WERI-Rb-1 (cell line): ENCODE measurements at places on chromosomes 7 and 10.

GRCh38 chr10:94398762-94399161, 3.6 kb upstream of the TBC1D12 start:
- no peak for DNase-seq

- no peak for DNase-seq
Measured at GRCh38 chr7:42345478-42346299, 108.7 kb upstream of the GLI3 start.

GRCh38 chr7:83546586-83546985, 102.4 kb downstream of the SEMA3E start:
- DNase-seq: no peak

GRCh38 chr10:91123261-91123660, 97.2 kb upstream of the PCGF5 start:
- no peak for DNase-seq

DNA sequence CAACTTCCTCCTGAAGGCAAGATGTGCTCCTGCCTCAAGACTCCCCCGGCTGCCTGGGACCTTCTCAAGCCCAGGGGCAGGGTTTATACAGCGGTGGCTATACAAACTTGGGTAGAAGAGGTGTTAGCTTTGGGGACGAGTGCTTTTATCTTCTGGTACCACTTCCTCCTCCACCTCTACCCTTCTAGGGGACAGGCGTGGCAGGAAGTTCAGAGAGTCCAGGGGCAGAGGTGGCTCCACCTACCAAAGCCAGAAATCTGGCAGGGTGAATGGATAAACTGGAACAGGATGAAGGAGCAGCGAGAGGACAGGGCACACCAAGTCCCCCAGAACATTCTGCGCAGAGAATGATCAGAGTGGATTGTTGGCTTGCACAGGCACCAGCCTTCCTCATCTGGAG, 24.0 kb upstream of the TM9SF3 start:
- DNase-seq: no peak

DNA sequence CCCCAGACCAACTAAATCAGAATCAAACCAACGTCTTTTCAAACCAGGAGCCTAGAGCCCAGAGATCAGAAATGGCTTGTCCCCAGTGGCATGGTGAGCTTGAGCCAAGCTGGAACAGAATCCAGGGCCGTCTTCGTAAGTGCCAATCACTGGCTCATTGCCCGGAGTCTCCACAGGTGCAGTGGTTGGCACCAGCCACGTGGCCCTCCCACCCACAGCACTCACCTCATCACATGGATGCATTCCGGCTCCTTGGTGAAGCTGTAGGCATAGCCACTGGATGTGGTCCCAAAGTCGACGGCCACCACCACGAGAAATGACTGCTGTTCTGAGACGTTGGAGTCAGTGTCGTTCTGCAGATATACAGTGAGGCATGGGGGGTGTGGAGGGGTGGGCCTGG, 37.4 kb downstream of the HSPA12A start:
- no peak for DNase-seq

GRCh38 chr7:17275749-17276671, 22.4 kb upstream of the AHR start:
- DNase-seq: no peak

- DNase-seq: peak; percentile 66
Measured at GRCh38 chr10:10677479-10677878, 340.2 kb upstream of the CELF2 start.

DNA sequence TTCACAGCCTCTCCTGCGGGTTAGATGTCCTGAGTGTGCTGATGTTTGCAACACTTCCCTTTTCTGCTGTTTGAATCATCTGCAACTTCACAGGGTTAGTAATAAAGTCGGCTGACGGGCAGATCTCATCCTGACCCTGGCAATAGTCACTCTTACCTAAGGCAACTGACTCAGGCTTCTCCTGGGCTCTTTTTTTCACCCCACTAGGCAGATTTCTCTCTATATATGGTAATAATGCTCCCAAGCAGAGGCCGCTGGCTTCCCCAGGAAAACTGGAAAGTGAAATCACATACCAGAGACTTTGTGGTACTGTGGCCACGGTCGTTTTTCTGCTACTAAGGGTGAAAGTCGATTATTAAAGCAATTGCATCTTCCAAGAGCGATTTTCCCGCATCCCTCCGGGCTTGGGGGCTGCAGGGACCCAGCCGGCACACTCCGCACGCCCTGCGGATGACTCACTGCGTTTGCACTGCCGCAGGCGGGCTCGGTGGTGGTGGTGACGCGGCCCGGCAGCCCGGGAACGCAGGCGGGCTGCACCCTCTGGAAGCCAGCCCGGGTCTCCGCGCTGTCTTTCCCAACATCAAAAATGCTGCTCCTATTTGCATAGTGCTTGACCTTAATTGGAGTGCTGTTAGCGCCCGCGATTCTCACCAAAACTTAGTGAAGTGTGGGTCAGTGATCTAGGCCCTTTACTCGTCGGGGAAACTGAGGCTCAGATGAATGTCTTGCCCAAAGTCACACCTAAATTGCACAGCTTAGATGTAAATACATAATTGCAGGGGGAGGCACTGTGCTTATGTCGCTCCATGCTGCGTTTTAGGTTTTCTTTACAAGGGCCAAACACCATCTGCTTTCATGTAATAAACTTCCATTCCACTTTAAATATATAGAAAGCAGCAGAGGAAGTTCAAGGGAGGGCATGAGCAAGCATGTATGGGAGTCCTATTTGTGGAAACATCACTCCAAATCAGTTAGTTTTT, 47.6 kb upstream of the ITGB1 start:
- no peak for DNase-seq

GRCh38 chr7:152465119-152465387, 29.2 kb upstream of the KMT2C start:
- no peak for DNase-seq

- no peak for DNase-seq
Measured at GRCh38 chr10:95788830-95789229, 32.9 kb downstream of the ENTPD1 start.

DNA sequence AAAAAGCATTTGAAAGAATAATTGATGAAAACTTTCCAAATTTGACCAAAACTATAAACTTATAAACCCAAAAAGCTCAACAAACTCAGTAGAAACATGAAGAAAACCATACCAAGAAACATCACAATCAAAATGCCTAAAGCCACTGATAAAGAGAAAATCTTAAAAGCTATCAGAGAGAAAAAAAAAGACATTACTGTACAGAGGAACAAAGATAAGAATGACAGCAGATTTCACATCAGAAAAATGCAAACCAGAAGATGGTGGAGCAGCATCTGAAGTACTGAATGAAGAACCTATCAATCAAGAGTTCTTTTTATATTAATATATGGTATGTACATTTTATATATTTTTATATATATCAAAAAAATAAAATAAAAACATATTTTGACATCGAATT, 2.4 kb upstream of the GPAM start:
- no peak for DNase-seq

DNA sequence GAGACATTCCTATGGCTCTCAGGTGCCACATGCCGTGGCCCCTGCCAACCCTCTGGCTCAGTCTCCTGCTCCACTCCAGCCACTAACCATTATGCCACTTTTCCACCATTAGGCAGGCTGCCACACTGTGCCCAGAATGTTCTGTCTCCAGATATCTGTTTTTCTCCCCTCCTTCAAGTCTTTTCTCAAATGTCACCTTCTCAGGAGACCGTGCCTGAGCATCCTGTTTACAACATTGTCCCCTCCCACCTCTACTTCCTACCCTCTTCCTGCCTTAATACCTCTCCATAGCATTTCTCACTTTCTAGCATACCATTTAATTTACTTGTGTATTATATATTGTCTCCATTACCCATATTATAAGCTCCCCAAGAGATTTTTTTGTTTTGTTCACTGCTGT, 162.5 kb upstream of the LYZL2 start:
- DNase-seq: no peak

GRCh38 chr10:61964949-61965702, 63.6 kb downstream of the ARID5B start:
- DNase-seq: no peak

GRCh38 chr7:11330208-11330607, 356.5 kb downstream of the PHF14 start:
- no peak for DNase-seq

DNA sequence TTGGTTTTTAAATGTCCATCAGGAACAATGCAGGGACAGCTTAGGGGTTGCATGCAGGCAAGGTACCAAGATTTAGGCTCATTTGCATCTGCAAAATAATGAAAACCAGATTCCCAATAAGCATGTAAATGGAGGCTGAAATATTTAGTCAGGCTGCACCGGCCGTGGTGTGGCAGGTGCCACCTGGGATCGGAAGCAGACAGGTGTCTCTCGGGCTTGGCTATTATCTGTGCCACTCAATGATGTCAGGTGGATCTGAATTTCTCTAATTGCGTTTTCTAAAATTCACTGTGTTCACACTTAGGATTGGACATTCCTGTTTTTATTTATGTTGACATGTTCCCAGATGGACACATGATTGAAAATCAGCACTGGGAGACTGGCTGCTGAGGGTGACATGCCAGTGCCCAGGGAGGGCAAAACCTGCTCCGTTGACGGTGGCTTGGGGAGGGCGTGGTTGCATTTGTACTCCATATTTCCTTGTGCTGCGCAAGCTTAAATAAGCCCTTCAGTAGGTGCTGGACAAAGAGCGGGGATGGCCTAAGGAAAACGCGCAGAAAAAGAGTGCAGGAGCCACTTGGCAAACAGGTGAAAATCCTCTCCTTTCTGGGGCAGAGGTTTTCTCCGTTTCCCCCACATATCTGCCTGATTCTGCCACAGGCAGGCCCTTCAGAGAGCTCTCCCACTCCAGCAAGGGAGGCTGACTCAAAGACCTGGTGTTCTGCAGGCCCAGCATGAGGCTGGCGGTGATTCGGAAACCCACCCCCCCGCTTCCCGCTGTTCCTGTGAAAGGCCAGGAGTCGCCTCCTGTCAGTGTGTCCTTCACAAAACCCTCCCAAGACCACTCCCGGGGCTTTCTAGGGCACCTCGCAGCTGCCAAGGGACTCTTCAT, 142.5 kb downstream of the WDR37 start:
- no peak for DNase-seq

DNA sequence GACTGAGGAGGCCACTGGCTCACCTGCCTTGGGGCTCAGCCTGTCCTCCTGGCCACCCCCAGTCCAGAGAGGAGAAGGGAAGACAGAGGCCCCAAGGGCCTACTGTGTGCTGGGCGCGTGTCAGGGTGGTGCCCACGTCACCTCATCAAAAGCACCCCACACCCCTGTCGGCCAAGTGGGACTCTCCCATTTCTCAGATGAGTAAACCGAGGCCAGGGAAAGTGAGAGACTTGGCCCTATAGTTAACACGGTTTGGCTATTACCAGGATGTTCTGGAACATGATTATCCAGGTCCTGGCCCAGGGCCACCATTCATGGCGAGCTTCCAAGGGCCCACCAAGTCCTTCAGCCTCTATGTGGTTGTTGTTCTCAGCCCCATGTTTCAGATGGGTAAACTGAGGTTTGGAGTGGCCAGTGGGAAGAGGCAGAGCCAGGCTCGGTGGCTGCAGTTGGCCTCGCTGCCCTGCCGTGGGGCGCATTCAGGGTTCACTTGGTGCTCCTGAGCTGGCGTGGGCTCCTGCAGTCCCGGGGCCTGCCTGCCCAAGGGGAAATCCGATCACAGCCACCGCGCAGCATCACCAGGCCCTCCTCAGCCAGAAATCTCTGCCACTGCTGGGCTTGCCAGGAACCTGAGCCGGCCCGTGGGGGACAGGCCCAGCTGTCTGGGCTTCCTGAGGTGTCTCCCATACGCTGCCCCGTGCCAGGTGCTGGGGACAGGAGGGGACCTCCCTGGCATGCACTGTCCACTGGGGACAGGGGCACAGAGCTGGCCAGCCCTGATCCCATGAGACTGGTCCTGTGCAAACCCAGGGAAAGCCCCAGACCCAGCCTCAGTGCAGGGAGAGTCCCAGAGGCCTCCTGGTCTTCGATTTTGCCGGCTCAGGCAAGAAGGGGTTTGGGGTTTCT, 117.7 kb upstream of the TNRC18 start:
- no peak for DNase-seq

DNA sequence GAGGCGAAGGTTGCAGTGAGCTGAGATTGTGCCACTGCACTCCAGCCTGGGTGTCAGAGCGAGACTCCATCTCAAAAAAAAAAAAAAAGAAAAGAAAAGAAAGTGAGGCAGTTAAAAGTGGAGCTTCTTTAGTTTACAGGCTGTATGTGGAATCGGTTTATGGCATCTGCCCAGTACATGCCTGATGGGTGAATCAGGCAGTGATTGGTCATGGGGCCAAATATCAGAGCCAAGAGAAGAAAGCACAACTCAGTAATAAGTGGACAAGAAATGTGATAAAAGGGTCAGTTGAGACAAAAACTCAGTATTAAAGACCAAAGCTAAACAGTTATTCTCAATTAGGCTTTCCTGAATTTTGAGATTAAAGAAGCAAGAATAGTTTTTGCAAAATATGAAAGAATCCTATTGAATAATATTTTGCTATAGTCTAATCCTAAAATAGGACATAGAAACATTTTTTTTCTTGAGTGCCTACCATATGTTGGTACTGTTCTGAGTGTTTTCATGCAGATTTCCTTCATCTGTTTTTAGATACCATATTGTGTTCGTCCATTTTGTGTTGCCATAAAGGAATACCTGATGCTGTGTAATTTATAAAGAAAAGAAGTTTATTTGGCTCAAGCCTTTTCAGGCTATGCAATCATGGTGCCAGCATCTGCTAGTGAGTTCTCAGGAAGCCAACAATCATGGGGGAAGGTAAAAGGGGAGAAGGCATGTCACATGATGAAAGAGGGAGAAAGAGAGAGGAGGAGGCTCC, 14.4 kb downstream of the CDC14C start:
- no peak for DNase-seq

- no peak for DNase-seq
Measured at GRCh38 chr10:64760371-64760770, 1239.2 kb downstream of the REEP3 start.

- DNase-seq: peak; percentile 89
Measured at GRCh38 chr10:65570143-65571010, 1355.5 kb upstream of the LRRTM3 start.

DNA sequence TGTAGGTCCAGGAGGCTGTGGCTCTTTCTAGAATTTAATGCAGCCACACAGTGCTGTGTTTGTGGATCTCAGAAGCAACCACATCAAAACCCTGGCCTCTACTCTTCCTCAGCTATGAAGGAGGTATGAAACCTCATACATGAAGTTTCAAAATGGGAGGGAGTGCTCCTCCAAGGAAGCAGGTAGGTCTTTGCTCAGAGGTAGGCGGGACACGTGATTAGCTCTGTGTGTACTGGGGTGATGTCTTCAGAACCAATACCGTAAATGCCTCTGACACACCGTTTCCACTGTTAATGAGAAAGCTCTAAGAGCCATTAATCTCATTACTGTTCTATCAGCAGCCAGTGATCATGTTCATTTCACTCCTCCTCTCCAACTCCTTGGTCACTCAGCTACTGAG, 126.1 kb downstream of the PLXNA4 start:
- DNase-seq: no peak

GRCh38 chr10:102641402-102641801, 2.9 kb upstream of the TRIM8 start:
- DNase-seq: no peak
